Stimulated activated CD8-positive, alpha-beta memory T cell treated with anti-CD3 and anti-CD28 coated beads, Interleukin-4, amount 100 ng/mL, for 4 hours (primary cell): ENCODE measurements at places on chromosomes 3 and 15.

DNA sequence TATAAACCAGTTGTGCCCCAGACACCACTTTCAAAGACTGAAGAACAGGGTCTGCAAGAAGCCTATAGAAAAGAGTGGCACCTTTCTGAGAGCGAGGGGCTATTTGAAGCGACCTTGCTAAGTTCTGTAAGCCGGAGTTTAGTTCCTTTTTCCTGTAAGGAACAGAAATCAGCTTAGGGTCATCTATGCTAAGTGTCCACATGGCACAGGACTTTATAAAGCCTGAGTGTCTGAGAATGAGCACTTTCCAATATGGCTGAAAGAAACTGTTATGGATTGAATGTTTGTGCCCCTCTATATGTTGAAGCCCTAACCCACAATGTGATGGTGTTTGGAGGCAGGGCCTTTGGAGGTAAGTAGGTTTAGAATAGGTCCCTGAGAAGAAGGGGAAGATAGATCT, 4.0 kb upstream of the A4GNT start:
- DNase-seq, result no peak

- no peak for DNase-seq
These were observed 5.1 kb downstream of the SPESP1 start for GRCh38 chr15:68935400-68935937.

- DNase-seq, result no peak
These were observed 6.9 kb downstream of the CCRL2 start for GRCh38 chr3:46413951-46414350.

GRCh38 chr3:27319847-27320526, 49.2 kb downstream of the NEK10 start:
- no peak for DNase-seq

- DNase-seq, result peak; percentile 36
These were observed 3.8 kb upstream of the ACAD9 start for GRCh38 chr3:128875556-128876120.

DNA sequence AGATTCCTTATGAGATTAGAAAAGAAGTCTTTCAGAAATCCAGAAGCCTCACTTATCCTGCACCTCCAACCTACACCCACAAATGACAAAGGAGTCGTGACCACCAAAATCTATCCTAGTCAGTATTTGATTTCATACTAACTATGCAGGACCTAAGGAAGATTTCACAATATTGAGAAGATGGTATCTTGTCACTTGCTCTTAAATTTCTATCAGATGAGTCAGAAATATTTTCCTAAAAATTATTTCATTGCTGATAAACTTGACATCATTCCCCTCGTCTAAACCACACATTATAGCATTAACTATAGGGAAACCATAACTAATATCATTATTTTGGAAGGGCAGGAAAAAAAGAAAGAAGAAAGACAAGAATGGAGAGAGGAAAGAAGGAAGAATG, 138.0 kb upstream of the THBS1 start:
- DNase-seq, result no peak

DNA sequence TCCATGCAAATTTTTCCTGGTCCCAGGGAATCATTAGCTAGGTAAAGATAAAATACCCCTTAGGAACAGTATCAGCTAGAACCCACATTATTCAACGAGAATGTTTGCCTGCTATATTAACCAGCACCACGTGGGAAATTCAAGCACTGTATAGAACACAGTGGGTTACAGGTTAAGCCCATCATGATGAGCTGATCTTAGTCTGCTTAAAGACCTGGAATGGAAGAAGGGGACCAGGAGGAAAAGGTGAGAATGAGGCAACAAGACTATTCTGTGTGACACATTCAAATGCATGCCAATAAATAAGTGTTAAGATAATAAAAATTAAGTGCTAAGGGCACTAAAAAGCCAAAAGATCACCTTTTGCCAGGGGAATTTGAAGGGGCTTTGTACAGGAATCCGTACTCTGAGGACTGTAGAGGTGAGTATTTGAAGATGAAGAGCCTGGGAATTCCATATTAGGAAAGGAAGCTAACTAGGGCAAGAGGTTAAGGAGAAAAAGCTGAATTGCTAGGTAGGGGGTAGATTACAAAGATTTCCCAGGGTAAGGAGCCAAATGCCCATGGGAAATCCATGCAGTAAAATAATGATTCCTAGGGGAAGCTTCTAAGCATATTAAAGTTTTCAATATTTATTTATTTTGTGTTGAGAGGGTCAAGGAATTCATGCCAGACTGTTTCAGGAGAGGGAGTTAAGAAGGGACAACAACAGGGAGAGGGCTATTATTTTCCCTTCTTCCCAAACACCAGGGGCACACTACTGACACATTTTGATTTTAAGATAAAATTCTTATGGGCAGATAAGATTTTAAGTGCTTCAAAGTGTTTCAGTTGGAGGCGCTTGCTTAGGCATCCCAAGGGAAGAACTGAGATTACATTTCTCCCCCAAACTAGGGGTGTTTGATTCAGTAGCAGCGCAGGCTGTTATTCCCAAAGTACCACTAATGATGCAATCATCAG, 2.3 kb upstream of the MED12L start:
- no peak for DNase-seq

GRCh38 chr3:143538577-143538981, 309.7 kb downstream of the SLC9A9 start:
- no peak for DNase-seq

DNA sequence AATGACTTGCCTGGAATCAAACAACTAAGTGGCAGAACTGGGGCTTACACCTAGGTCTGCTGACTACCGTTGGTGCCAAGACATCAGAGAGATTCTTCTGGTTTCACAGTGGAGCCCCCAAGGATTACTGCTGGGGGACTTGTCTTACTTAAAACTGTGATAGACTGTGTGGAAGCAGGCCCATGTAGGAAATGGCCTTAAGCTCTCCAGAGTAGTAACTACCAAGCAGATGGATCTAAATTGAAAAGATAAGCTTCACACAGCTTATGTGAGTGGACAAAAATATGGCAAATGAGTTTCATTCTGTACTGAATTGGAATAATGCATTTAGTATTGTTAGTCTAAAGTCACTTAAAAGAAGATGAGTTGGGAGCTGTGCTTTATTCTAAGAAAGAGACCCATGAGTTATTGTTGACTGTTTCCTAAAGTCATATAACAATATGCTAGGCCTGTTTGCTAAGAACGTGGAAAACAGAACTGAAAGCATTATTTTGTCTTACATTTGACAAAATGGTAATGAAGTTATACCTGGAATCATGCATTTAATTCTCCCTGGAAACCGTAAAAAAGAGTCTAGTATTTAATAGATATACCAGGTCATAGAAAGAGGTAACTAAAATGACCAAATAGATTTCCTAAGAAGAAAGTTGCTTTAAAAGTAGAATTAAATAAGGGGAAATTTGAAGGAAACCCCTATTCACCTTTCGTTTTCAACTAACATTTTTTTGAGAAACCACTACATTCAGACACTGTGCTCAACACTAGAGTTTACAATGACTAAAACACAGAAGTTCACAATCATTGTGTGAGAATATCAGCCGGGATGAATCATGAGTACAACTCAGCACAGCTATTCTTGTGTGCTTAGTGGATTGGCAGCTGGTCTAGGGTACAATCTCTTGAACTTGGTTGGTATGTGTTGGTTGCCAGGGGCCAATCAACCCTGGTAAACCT, 13.0 kb upstream of the MAPK6 start:
- DNase-seq, result no peak
